Thoracic aorta (tissue), 2 donors: ENCODE measurements at places on chromosomes 5 and 9. TPM values are rescaled to one million over a fixed set of nuclear protein-coding genes. Genes with fewer than 3 reads are reported as not detected.

MRPS2 gene
- 31.5 TPM for total RNA-seq

- H3K36me3 ChIP-seq = no peaks in the 10 kb centered on the region
- peaks cover 66% of the 10 kb centered on the region for H3K4me1 ChIP-seq
- no peak for DNase-seq
Observed at GRCh38 chr9:133115604-133116345, 5.3 kb downstream of the RALGDS start.

- H3K27me3 ChIP-seq = no peaks in the 10 kb centered on the region
- no peaks in the 10 kb centered on the region for H3K36me3 ChIP-seq
- H3K4me1 ChIP-seq = no peaks in the 10 kb centered on the region
- H3K27ac ChIP-seq = no peak overlapping the region
Observed at GRCh38 chr5:40258222-40258621, 421.5 kb upstream of the PTGER4 start.

- H3K4me1 ChIP-seq = no peaks in the 10 kb centered on the region
- no peaks in the 10 kb centered on the region for H3K27me3 ChIP-seq
- no peak overlapping the region for H3K27ac ChIP-seq
- no peak overlapping the region for H3K4me3 ChIP-seq
- no peak for DNase-seq
Observed at GRCh38 chr5:123681061-123681460, 169.1 kb downstream of the CSNK1G3 start.

GRCh38 chr5:80149161-80149609 is 106.7 kb downstream of the SERINC5 start:
- H3K36me3 ChIP-seq = peaks cover 6% of the 10 kb centered on the region
- no peak overlapping the region for H3K4me3 ChIP-seq
- no peaks in the 10 kb centered on the region for H3K4me1 ChIP-seq
- H3K27ac ChIP-seq = no peak overlapping the region
- no peaks in the 10 kb centered on the region for H3K27me3 ChIP-seq

DNA sequence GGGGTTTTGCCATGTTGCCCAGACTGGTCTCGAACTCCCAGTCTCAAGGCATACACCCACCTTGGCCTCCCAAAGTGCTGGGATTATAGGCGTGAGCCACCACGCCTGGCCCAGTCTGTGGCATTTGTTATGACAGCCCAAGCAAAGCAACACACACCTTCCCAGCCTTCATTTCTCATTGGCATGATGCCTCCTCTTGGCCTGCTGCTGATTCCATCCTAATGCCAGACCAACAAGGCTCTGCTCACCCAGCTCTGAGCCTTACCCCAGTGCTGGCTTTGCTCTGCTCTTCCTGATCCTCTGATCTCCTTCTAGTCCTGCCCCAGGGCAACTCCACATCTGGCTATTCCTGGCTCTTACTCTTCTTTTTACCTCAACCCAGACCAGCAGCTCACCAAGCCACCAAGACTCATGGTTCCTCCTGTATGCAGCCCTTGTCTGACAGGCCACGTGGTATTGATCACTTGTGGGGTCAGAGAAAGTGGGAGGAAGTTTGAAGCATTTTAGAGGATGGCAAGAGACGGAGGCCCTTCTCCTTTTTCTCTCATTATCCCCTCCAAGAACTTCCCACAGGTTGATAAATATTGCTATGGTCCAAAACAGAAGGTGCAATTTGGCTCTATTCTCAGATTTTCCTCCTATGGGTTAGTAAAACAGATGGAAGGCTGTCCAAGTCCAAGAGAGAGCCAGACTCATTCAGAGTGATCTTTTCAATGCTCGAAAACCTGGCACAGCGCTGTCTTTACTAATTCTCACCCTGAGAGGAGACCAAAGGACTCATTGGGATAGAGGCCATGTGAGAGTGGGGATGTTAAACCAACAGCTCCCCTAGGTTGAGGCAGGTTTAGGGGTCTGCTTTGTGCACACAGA is 958 bp downstream of the CD180 start:
- no peaks in the 10 kb centered on the region for H3K27me3 ChIP-seq
- H3K4me1 ChIP-seq = peaks cover 5% of the 10 kb centered on the region
- no peak overlapping the region for H3K27ac ChIP-seq
- no peak overlapping the region for H3K4me3 ChIP-seq

HTR1A gene
- total RNA-seq = not detected

FAM153A gene
- 1.5 TPM for total RNA-seq

DNA sequence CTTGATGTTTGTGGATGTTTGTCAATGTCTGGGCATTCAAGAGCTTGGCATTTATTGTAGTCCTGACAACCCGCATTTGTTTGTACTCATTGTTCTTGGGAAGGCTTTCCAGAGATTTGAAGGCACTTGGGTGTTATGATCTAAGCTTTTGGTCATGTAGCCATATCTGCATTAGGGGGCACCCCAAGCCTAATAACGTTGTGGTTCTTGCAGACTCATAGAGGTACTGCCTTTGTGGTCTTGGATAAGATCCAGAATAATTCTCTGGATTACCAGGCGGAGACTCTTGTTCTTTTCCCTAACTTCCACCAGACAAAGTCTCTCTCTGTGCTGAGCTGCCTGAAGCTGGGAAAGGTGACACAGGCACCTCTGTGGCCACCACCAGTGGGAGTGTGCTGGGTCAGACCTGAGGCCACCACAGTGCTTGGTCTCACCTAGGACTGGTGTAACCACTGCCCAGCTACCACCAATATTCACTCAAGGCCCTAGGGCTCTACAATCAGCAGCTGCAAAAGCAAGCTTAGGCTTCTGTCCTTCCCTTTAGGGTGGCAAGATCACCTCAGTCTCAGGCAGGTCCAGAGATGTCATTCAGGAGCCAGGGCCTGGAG is 144.4 kb upstream of the TAS2R1 start:
- no peaks in the 10 kb centered on the region for H3K27me3 ChIP-seq
- H3K27ac ChIP-seq = no peak overlapping the region

SHOC1 gene
- total RNA-seq = not detected

- H3K27ac ChIP-seq = no peak overlapping the region
- H3K4me3 ChIP-seq = peak overlapping the region; percentile 75
- no peaks in the 10 kb centered on the region for H3K27me3 ChIP-seq
- H3K4me1 ChIP-seq = no peaks in the 10 kb centered on the region
Observed at GRCh38 chr5:174312270-174312617, 266.7 kb downstream of the NSG2 start.

FAM151B gene
- 3.9 TPM for total RNA-seq

GRCh38 chr9:128457207-128457606 is 1.4 kb downstream of the ODF2 start:
- H3K4me1 ChIP-seq = peaks cover 7% of the 10 kb centered on the region
- H3K27me3 ChIP-seq = no peaks in the 10 kb centered on the region
- peak overlapping the region; percentile 95 for H3K4me3 ChIP-seq
- no peak for DNase-seq
- H3K36me3 ChIP-seq = peaks cover 12% of the 10 kb centered on the region
